ENCODE measurements at places on chromosomes 16 and 17. TPM values are rescaled to one million over a fixed set of nuclear protein-coding genes. Genes with fewer than 3 reads are reported as not detected.
A peak's percentile ranks its signal among the peaks of the same experiment; 100 is the strongest.

The NUBP1 gene
- total RNA-seq = 41.3 TPM

The BCAS3 gene
- 26.4 TPM for total RNA-seq

The CDH11 gene
- total RNA-seq = not detected

The PIPOX gene
- total RNA-seq = 5.0 TPM

The JPH3 gene
- not detected for total RNA-seq

The DCAF7 gene
- total RNA-seq = 100 TPM

The CCDC144A gene
- 1.5 TPM for total RNA-seq

The CA5A gene
- total RNA-seq = not detected

The MPP2 gene
- total RNA-seq = 0.64 TPM

The TBC1D3I gene
- total RNA-seq = 0.67 TPM

GRCh38 chr17:55926276-55926990 is 175.6 kb downstream of the PCTP start:
- no peak for DNase-seq

DNA sequence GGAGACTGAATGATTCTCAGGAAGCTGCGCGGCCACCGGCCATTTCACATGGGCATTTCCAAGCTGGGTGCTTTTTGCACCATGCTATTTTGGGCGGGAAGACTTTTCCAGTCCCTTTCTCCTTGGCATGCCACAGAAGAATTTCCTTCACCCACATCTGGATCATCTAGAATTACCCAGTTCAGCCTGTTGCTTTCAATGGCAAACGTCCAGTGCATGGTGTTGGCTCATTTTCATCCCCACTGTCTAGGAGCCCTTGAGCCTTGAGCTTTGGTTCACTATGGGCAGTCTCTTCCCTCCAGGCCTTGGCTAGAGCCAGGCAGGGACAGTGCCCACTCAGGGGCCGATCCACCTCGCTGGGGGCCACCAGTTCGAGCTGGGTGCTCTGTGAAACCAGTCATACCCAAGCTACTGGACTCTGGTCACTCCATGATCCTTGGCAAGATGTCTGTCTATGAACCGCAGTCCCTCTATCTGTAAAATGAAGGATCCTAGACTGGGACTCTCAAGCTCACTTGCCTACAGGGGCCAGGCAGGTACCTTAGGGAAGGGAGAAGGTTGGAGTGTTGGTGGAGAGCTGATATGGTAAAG is 71.1 kb downstream of the CYLD start:
- no peak for DNase-seq

- DNase-seq = peak; percentile 41
Observed at GRCh38 chr17:77831474-77832179, 126.9 kb upstream of the TNRC6C start.

DNA sequence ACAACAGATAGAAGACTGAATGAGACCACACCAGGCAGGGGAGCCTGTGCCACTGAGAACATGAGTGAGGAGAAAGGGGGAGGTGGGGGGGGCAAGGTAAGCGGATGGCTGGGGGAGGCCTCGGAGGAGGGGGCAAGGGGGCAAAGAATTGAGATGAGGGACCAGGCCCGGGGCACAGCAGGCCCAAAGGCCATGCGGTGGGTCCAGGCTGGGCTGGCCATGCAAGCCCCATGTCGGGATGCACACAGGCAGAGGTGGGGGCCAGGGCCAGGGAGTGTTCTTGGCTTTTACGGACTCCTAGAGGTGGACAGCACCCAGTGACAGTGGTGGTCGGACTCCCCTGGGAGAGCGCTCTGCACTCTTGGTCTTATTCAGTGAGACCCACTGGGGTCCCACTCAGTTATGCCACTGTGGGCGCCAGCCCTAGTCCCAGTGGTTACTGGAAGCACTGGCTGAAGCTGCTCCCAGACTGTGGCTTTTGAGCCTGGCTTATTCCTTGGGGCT is 4.8 kb upstream of the MTHFSD start:
- no peak for DNase-seq

DNA sequence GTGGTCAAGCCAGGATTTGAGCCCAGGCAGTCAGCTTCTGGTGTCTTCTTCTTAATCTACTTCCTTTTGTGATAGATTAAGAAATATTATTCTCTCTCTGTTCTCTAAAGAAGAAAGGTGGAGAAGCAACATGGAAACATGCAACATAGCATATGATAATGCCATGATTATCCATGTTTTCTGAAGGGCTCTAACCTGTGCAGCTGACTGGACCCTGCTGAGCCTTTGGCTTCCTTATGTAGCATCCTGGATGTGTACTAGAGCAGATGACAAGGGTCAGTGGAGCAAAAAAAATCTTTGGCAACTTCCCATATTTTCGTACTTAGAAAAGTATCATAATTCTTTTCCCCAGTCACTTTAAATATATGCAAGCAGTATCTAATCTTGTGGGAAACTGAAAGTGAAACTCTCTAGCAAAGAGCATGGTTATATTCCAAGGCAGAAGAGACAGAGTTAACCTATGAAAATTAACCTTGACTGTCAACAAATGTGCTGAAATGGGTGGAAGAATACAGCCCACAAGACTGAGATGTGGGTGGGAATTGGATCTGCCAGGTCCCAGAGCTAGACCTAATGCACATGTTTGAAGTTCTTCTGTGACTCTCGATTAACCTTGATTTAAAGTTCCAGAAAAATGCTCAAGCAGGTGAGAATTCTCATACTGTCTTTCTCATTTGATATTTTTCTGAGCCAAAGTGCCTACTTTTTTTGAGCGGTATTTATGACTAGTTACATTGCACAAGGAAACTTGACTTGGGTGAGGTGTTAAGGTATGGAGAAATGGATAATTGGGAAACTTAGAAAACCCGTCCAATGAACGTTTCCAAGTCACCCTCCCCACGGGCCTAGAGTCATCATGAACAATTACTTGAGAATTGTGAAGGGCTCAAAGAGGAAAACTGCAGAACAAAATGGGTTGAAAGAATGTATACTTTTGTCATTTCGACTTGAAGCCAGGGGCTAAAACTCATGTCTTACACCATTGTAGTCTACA is 248.6 kb downstream of the FTO start:
- no peak for DNase-seq

- DNase-seq = no peak
Observed at GRCh38 chr16:75761108-75761507, 34.8 kb upstream of the CPHXL start.

DNA sequence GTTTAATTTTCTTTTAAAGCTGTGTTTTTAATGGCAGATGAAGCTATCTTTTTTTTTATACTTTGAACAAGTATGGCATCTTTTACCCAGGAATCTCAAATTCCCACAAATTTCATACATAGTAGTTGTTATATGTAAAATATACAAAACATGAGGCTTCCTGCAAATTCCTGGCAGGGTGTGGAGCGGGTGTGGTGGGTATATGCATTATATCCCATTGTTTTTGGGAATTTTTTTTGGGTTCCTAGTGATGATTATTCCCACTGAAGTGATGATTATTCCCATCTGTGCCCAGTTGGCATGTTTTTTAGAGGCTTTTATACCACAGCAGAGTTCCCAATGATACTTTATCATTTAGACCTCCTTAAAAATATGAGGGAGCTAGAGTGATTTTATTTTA is 320.4 kb downstream of the ZFHX3 start:
- DNase-seq = no peak

- DNase-seq = no peak
Observed at GRCh38 chr16:86604436-86605193, 26.3 kb downstream of the FOXL1 start.

DNA sequence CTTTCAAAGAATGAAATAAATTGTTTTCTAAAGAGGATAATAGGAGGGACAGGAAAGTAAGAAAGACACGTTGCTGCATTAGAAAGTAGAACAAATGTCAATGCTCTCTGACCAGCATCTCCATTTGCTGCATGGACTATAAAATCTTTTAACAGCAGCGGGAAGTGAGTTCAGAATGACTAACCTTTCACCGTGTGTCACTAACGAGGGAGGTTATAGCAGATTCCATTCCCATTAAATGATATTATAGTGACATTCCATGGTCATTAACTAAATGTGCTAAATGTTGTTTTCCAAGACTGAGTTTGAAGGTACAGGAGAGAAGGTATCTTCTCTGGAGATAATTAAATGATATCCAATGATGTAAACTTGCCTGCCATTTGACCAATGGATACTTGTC is 127.1 kb upstream of the HS3ST3A1 start:
- no peak for DNase-seq

GRCh38 chr16:76748461-76749348 is 442.3 kb upstream of the MON1B start:
- no peak for DNase-seq

DNA sequence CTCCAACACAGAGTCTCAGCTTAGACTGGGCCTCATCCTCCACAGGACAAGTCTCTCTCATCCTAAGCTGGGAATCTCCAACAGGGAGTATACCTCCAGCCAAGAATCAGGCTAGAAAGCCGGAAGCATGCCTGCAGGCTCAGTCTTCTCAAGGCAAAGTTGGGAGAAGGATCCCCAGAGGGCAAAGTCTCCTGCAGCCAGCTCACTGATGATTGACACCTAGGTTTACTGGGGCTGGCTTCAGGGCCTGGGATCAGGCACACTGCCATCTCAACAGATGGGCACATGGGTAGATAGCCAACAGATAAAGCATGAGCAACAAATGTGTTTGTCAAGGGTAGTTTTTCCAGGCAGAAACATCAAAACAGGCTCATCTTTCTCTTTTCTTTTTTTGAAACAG is 56.1 kb upstream of the TOX3 start:
- DNase-seq = no peak

DNA sequence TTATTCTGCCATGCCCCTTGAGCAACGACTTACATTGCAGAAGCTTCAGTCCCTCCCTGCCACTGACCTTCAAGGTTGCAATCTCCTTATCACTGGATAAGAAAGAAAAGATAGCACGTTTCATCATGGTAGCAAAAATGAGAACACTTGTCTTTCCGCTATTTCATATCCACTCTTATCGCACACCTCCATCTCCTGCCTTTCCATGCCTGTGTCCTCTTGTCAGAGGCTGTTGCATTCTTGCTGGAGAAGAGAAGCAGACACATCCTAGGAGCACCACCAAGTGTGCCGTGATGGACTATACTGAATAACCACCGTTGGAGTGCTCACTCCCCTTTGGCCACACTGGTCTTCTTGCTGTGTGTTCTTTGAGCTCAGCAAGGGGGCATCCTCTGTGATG is 230.6 kb upstream of the IRX3 start:
- DNase-seq = no peak

DNA sequence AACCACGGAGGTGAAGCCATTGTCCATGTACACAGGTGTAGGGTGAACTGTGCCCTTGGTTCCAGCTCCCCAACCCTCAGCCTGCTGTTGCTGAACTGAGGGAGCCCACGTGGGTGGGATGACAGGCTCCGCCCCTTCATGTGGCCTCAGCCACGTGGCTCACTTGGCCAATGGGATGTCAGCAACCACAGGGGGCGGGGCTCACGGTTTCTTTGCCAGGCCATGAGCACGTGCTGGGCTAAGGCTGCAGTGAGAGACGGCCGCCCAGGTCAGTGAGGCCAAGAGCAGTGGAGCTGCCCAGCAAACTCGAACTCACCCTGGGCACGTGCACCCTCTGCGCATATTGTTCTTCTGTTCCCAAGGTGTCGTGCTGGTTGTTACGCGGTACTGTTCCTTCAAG is 282.6 kb downstream of the IRF8 start:
- no peak for DNase-seq
